ENCODE measurements at places on chromosomes 7 and 10.

- DNase-seq = no peak
Measured at GRCh38 chr10:3236644-3237404, 64.2 kb upstream of the PITRM1 start.

DNA sequence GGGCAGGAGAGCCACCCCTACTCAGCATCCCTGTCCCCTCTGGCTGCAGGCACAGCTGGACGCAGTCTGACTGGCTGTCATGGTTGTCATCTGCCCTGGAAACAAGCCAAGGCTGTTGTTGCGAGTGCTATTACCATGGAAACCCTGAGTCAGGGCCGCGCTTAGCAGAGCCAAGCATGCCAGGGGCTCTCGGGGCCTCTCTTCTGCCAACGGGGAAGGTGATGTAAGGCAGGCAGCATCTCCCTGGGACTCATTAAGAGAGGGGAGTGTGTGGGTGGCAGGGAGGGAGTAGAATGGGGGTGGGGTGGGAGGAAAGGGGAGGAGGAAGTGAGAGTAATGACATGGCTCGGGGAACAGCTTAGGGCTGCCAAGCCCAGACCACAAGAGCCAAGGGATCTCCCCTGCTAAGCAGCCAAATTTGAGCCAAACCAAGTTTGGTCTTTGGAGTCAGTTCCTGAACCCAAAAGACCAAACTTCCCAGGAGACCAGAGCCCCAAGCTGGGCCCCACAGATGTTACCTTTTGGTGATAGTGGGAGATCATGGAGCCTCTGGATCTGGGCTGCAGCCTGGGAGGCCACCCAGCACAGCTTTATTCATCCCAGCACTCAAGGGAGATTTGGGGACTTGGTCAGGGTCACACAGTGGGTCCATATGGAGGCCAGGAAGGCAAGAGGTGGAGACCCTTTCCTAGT lies 67.6 kb downstream of the TMEM130 start:
- DNase-seq = peak; percentile 82

DNA sequence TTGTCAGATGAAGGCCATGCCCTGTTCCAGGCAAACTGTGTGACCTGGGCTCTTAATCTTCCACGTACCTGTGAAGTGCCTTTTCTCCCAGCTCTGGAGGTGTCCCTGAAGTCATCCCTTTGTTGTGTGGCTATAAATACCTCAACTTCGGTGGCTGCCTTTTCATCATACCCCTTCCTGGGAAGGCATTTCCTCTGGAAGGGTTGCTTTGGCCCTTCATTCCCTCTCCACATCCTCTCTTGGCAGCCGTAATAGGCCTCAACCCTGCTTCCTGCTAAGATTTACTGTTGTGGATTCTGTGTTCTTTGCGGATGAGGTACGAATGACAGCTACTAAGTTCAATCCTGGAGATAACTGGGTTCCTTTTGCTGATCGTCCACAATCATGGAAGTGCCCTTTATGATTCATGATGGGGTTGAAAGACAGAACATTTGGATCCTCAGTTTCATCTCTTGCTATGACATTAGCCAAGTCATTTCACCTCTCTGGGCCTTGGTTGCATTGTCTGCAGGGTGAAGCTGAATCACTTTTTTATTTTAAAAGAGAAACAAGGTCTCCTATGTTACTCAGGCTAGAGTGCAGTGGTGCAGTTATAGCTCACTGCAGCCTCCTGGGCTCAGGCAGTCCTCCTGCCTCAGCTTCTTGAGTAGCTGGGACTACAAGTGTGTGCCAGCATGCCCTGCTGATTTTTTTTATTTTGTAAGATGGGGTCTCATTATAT lies 23.6 kb downstream of the FKBP6 start:
- no peak for DNase-seq

DNA sequence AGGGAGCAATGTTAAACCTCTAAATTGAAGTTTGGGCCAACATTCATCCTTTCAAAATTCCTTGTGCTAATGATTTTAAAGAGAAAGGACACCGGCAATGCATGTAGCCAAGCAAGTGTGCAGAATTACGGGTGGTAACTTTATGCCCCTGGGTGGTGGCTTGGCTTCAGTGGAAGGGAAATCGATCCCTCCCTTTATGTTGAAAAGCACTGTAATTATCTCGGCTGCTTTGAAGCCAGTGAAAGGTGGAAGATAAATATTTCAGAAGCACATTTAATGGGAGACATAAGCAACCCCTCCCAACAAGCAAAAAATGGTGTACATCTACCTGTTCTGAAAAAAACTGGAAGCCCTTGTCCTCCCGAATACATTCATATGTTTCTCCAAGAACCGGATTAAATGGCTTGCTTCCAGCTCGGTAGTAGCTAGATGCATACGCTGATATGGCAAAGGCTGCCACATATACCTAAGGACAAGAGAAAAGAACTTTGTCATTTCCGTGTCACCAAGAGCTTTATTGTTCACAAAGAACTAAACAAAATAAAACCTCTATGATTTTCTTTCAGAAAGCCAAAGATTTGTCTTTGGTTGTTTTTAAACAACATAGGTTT lies 73.3 kb upstream of the GSDME start:
- no peak for DNase-seq

- no peak for DNase-seq
Measured at GRCh38 chr7:31688996-31689395, 2.0 kb downstream of the PPP1R17 start.

DNA sequence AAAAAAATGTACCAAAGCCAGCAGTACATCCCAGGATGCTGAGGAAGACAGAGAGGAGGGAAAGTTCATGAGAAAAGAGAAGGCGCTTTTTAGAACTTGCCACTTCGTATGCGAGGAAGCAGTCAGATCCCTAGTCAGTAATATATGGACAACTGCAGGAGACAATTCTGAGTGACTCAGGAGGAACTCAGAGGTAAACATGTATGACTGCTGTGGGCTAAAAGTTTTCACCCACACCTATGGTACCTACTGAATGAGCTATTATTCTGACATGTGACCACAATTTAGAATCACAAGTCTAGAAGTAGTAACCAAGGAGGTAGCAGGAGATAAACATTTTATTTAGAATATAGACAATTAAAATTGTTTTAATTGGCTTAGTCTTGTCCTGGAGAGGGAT lies 126.5 kb downstream of the ICA1 start:
- no peak for DNase-seq

- no peak for DNase-seq
Measured at GRCh38 chr7:79909176-79909575, 225.5 kb upstream of the GNAI1 start.

DNA sequence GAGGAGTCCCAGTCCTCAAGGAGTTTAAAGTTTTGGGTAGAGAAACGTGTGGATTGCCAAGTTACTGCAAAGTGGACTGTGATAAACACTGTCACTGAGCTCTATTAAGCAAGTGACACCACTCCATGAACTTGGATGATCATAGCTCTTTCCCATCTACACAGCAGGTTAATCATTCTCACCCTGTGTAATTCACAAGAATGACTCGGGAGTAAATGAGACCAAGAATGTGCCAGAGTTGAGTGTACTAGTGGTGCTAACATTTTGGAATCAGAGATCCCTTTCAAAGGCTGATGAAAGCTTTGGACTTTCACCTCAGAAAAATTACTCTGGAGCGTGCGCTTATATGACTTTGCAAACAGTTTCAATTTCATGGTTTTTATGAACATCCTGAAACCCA lies 80.8 kb downstream of the RBM20 start:
- no peak for DNase-seq

DNA sequence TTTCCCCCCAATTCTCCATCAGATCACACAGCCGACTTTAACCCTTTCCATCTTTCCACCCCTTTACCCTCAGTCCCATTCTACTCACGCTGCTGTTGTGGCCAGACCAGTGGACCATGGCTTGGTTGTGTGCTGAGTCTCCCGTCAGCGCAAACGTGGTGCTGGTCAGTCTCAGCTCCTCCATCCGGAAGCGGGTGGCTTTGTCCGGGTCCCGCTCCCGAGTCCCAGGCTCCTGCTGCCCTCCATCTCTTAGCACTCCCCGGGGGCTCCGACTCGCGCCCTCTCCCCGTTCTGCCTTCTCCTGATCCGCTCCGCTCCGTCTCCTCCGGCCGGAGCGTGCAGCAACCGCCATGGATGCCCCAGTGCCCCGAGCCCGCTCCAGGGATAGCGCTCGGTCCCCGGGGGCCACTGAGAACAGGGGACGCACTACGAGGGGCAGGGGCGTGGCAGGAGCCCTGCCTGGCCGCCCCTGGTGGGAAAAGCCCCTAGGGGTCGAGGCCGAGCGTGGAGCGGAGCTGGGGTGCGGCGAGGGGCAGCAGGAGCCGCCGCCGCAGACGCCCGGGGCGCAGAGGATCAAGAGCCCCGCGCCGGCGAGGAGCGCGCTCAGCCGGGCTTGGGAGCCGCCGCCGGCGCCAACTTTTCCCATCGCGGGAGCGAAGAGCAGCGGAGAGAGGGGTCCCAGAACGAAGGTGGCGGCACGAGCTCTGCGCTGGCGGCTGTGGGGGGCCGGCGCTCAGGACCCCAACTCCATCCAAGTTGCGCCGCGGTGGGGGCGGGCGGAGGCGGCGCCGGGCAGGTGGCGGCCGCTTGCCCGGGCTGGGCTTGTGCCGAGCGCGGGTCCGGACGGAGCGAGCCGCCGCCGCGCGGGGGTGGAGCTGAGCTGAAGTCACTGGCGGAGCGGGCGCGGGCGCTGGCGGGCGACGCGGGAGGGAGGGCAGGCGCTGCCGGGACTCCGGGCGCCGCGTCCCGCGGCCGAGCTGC lies at the start of gene SORCS1:
SORCS1 (minus strand) TSS at position 826 of the 981 bp plus-strand sequence.
- DNase-seq = no peak

DNA sequence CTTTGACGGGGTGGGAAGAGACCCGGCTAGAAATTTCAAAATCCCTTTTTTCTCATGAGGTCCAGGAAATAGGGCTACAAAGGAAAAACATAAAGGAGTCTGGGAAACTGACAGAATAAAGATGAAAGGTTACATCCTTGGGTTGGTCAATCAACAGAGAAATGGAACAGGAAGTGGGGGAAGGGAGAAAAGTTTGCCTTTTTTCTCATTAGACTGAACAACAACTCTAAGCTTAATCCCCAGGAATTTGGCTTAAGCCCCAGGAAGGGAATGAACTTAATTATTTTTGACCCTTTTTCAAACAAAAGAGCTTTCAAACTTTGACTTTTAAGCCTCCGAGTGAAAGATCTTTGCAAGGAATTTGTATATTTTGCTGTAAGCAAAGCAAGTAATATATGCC lies 32.7 kb downstream of the LGI1 start:
- DNase-seq = no peak

DNA sequence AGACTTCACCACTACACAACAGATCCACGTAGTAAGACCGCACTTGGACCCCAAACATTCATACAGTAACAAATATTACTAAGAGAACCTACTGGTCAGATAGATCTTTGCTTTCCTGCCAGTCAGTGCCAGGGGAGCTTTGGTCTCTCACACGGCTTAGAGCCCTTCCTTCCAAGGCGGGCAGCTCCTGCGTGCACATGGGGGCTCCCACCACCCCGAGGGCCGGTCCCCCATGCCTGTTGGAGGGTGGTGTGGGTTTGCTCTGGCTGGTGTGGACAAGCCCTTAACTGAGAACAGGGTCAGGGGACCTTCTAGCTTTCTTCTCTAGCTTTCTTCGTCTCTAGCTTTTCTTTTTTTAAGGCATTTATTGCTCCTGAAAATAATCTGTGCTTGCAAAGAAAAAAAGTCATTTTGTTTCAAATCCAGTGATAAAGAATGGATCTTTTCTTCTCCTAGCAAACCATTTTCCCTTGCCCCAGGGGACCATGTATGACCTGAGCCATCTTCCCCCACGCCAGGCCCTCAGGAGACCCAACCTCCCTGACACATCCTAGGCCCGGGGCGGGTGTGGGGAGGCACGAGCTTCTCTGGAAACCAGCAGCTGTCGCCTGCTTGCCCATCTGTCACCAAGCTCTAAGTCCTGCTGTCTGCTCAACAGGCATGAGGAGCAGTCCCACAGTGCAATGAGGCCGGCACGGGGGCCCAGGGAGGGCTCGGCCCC lies 591.1 kb downstream of the PTPRN2 start:
- DNase-seq = no peak

DNA sequence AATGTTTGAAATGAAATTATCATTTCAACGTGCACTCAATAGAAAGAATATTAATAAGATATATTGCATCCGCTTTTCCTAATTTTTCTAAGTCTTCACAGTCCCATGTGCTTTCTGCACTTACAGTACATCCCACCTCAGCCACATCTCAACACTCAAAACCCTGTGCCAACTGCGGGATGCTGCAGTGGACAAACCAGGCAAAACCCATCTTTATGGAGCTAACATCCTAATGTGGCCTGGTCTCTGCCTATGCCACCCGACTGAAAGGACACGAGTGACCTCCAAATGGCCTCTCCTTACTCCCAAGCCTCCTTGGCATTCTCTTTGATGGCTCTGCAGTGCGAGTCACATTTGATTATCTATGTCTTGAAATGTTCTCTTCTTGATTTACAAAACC lies 57.4 kb upstream of the ADRB1 start:
- DNase-seq = no peak

GRCh38 chr7:43201912-43202311 lies 89.5 kb downstream of the HECW1 start:
- no peak for DNase-seq

GRCh38 chr10:60185421-60185820 lies 204.3 kb downstream of the ANK3 start:
- DNase-seq = no peak

- DNase-seq = no peak
Measured at GRCh38 chr10:84012831-84013458, 126.4 kb upstream of the GHITM start.

- DNase-seq = peak; percentile 62
Measured at GRCh38 chr10:132574783-132575319, 37.3 kb downstream of the INPP5A start.

- no peak for DNase-seq
Measured at GRCh38 chr10:89738551-89739209, 37.3 kb downstream of the KIF20B start.

- no peak for DNase-seq
Measured at GRCh38 chr7:2145835-2146580, 86.7 kb downstream of the MAD1L1 start.

GRCh38 chr10:114026189-114027040 lies 17.3 kb upstream of the ADRB1 start:
- peak; percentile 55 for DNase-seq

DNA sequence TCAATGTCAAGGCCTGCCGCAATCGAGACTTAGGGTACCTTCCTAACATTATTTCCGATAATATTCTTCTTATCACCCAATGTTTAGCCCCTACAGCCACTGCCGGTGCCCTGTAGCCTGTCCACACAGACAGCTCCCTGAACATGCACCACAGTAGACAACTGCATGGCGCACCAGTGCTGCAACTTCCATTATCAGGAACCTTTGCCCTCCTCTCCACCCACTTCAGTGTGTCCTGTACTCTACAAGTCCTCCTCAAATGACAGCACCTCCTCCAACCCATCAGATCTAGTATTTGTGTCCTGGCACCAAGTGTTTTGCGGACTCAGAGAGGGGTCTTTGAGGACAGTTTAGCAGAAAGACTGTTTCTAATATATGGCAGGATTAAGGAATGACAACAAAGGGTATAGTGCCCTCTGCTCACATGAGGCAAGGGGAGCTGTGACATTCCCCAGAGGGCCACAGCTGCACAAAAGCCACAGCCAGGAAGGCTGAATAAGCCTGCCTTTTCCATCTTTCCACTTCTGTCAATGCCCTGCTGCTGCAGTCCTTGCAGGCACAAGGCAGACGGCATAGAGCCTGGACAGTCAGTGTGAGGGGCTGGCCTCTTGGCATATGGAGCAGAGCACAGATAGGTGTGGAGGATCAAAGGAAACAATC lies 335.4 kb downstream of the PARD3 start:
- no peak for DNase-seq

- DNase-seq = peak; percentile 34
Measured at GRCh38 chr7:36289833-36290661, 99.6 kb upstream of the ANLN start.

- no peak for DNase-seq
Measured at GRCh38 chr7:106369816-106370215, 85.0 kb upstream of the NAMPT start.
